ENCODE measurements at places on chromosomes 7 and 10.

- DNase-seq = no peak
Measured at GRCh38 chr7:75995052-75995471, 667 bp upstream of the TMEM120A start.

DNA sequence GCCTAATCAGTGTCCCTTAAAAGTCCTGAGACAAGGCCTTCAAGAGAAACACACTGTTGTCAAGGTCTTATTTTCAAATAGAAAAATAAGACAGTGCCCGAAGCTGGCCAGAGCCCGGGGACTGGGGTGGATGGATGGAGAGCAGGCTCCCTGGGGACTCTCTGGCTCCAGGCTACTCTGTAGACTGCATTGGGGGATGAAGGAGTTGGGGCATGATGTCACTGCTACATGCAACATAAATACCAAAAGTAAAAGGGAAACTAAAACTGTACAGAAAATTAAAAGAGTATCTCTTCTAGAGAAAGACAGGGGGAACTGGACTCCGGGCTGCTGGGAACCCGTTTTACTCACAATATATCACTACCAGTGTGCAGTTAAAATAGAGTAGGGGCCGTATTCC is 629.8 kb downstream of the KCNMA1 start:
- no peak for DNase-seq

- no peak for DNase-seq
Measured at GRCh38 chr7:23873306-23873705, 163.3 kb downstream of the STK31 start.

DNA sequence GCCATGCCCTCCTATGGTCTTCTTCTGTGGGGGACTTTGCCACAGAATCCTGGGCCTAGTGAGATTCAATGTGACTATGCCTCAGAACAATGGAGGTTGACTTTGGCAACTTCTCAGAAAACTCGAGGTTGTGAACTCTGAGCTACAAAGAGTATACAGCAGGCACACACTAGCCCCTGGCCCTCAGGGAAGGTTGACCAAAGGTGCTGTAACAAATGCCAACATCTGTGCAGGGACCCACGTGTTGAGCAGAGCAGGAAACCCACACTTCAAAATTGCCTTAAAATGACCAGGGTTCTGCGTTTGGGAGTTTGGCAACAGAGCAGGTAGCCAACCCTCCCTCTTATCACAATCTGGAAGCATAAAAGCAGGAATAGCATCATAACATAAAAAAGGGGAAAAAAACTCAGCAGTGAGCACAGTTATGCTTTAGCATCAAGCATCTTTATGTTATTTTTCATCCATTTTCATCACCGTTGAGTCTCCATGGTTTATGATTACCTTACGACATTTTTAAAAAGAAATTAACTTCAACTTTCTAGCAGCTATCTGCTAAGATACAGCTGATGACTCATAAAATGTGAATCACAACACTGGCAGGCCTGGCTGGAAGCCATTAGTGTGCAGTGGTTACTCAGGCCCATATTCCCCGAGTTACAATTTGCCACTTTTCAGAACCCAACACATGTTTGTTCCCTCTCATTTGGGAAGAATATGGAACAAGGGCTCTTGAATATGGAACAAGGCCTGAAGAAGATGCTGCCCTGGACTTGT is 11.1 kb downstream of the PRLHR start:
- DNase-seq = no peak

GRCh38 chr10:68897336-68897741 is 3.8 kb upstream of the DDX50 start:
- peak; percentile 87 for DNase-seq

- peak; percentile 54 for DNase-seq
Measured at GRCh38 chr7:108598914-108599580, 29.4 kb downstream of the DNAJB9 start.

DNA sequence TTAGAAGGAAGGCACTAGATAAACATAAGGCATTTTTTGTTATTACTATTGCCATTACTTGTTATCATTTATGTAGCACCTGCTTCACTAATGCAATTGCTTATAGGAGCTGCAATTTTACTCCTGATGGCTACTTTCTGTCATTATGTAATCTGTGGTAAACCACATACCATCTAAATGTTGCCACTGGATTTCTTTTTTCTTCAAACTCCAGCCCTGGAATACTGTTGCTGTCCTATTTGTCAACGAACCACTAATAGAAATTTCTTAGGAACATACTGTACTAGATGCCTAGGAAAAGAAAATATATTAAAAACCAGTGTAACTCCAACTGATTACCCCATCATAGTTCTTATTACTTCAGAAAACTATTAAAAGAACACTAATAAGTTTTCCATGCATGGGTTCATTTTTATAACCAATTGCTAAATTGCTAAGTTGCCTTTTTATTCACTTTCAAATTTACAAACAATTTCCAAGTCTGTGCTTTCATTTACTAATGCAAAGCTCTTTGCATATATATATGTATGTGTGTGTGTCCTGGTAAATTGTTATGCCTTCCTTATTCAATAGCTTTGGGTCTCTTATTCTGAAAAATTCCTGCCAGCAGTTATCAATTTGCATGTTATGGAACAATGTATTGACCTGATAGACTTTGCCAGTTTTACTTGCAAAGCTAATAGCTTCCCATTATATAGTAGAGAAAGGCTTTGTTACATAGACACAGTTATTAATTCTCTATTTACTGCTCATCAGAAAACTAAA is 287.4 kb downstream of the EXOC4 start:
- DNase-seq = no peak

DNA sequence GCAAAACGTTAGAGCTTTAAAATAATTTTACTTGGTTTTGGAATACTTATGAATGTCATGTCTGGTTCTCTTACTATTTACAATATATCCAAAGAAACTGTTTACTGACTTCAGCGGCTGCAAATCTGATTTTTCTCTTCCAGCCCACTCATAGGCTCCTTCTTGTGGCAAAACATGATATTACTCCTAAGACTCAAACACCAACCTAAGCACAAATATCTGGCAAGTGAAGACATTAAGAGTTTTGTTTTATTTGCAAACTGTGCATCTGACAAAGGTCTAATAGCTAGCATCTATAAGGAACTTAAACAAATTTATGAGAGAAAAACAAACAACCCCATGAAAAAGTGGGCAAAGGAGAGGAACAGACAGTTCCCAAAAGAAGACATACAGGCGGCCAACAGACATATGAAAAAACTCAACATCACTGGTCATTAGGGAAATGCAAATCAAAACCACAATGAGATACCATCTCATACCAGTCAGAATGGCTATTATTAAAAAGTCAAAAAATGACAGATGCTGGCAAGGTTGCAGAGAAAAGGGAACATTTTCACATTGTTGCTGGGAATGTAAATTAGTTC is 20.3 kb upstream of the GJC3 start:
- no peak for DNase-seq

GRCh38 chr10:89122433-89123051 is 84.6 kb downstream of the CH25H start:
- no peak for DNase-seq

DNA sequence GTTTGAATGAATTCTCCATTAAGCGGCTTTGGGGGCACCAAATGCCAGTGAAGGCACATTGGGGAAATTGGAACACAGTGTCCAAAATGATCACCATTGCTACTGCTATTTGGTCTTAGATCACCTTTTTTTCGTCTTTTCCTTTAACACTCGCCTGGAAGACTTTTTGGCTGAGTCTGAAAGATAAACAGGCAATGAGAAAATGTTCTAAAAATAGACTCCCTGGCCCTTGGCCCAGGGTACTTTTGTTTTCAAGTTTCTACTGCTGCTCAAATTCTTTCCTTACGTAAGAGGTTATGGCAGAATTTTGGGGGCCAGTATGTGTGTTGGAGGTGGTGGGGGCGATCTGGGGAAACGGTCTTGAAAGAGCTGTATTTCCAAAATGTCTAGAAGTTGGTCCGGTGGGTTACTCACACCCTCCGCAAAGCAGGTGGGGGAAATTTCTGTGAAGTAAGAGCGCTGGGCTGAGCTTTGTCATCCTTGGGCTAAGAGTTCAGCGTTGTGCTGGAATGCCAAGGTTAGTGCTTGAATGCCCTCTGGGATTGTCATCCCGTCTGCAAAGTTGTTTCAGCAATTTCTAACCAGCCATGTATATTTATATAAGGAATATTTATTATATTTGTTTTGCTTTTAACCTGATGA is 1.3 kb upstream of the ITPRIP start:
- DNase-seq = peak; percentile 85

- DNase-seq = no peak
Measured at GRCh38 chr10:78932054-78932386, 136.7 kb upstream of the ZMIZ1 start.

DNA sequence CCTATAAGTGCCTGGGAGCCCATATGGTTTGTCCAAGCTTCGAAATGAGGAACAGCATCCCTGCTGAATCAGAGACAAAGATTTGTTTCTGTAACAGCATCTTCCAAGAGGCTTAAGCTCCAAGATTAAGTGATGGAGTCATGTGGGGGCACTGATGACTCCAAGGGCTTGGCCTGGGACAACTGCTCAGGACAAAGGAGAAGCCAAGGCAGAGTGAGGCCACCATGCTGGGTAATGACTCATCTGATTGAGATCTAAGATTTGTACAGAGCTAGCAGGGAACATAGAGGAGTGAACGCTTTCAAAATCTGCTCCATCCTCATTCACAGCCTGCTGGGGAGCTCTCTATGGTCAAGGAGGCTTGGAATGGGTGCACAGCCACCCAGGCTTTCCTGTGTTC is 49.3 kb downstream of the C10orf120 start:
- DNase-seq = no peak

GRCh38 chr7:38928506-38928905 is 19.5 kb upstream of the VPS41 start:
- DNase-seq = no peak

GRCh38 chr10:122102146-122102868 is 113.3 kb downstream of the TACC2 start:
- DNase-seq = no peak

- DNase-seq = no peak
Measured at GRCh38 chr7:148919859-148920258, 35.8 kb upstream of the EZH2 start.

- no peak for DNase-seq
Measured at GRCh38 chr10:23100331-23101030, 5.1 kb downstream of the MSRB2 start.

GRCh38 chr7:39827571-39827970 is 122.5 kb upstream of the CDK13 start:
- peak; percentile 32 for DNase-seq

DNA sequence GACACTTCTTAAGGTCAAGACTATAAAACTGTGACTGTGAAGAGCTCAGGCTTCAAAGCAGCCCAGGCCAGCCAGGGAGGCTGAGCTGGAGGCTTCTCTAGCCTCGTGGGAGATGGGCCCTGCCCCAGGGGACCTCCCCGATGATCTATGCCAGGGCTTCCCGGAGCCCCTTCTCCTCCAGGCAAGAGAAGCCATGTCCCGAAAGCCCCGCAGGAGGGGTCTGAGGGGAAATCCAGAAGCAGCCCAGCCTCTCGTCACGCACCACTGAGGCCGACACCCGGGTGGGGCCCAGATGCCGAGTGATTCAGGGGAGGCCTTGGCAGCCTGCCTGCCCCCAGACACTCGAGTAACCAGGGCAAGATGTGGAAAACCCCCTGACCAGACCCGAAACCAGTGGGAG is 63.7 kb downstream of the PROSER2 start:
- no peak for DNase-seq

DNA sequence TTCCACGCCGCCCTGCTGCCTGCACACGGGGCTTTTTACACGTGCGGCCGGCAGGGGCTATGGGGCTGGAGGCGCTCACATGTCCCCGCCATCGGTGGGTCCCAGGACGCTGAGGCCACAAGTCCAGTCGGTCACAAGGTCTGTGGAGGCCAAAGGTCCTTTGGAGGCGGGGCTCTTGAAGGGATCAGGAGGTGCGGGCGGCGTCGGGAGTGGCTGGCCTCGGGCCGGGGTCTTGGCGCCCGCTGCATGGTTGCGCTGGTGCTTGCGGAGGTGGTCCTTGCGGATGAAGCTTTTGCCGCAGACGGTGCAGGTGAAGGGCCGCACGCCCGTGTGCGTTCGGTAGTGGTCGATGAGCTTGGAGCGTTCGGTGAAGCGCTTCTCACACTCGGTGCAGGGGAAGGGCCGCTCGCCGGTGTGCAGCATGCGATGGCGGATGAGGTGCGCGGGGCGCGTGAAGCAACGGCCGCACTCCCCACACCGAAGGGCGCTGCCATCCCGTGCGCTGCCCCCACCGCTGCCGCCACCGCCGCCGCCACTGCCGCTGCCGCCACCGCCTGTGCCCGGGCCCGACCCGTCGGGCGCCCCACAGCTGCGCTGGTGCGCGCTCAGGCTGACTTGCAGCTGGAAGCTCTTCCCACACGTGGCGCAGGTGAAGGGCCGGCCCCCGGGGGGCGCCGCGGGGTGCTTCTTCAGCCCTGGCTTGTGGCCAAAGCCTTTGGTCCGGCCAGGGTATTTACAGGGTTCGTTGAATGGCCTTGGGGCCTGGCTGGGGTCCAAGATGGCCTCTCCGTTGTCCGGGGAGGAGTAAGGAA is 13.7 kb upstream of the ZNF777 start:
- no peak for DNase-seq

- DNase-seq = no peak
Measured at GRCh38 chr10:78336402-78336791, 302.7 kb downstream of the RPS24 start.

- no peak for DNase-seq
Measured at GRCh38 chr7:2612445-2613097, 19.2 kb upstream of the TTYH3 start.

GRCh38 chr7:74569501-74570075 is 87.9 kb upstream of the GTF2I start:
- peak; percentile 62 for DNase-seq

DNA sequence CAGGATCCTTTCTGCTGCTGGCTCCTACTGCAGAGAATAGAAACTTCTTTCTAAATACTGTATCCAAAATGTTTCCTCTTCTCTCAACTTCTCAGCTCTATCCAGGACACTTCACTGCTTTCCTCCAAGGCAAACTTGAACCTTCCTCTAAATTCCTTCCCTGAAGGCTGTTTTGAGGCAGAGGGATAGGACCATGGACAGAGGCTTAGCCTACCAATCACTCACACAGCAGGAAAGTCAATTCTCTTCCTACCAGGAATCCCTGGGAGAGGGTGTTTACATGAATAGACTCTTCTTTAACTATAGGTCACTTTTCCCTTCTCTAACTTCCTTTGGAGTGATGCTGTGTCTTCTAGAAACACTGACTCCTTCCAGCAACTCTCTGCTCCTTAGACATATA is 115.6 kb upstream of the MKLN1 start:
- peak; percentile 13 for DNase-seq

DNA sequence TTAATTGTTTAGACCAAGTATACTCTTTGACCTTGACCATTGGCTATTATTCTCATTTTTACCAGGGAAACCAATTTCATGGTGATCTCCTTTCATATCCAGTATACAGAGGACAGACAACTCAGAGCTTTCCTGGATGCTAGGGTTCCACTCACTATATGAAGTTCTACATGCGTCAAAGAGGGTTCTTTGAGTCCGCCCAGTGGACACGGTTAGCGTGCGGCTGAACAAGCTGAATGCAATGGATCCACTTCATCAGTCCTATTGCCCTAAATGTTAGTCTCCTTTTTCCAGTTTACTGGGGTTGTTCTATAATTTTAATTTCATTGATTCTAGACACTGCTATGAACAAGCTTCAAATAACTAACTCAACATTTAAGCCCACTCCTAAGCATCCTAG is 162.4 kb upstream of the PCLO start:
- DNase-seq = no peak

- no peak for DNase-seq
Measured at GRCh38 chr10:114577133-114577532, 80.9 kb downstream of the ABLIM1 start.

- no peak for DNase-seq
Measured at GRCh38 chr7:150951181-150951520, 27.0 kb downstream of the KCNH2 start.

- DNase-seq = no peak
Measured at GRCh38 chr10:37314350-37314749, 189.0 kb downstream of the ANKRD30A start.

- peak; percentile 69 for DNase-seq
Measured at GRCh38 chr10:63217120-63217605, 84.0 kb downstream of the NRBF2 start.

All from eye (tissue), 1 donor.